Sigmoid colon (tissue), 7 donors: ENCODE measurements at places on chromosomes 7 and 10.

DNA sequence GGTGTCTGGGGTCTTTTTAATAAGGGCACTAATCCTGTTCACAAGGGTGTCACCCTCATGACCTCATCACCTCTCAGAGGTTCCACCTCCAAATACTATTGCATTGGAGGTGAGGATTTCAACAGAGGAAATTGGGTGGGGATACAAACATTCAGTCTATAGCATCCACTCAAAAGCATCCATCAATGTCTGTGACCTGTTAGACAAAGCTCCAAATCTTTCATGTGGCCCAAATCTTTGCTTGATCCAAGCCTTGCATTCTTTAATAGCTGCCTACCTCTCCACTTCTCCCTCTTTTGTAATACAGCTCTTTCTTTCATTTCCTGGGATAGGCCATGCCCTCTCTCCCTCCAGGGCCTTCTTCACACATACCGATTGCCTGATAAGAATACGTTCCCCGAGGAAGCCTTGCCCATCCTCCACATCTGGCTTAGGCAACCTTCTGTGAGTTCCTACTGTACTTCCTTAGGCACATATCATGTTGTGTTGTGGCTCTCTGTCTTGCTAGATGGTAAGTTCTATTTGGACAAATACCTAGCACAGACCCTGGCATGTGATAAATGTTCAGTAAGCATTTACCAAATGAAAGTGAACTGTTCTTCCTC lies 66.1 kb downstream of the CREM start:
- no peak overlapping the region for H3K4me3 ChIP-seq
- DNase-seq, result no peak
- no peaks in the 10 kb centered on the region for H3K27me3 ChIP-seq
- H3K4me1 ChIP-seq, result no peaks in the 10 kb centered on the region
- H3K27ac ChIP-seq, result peak overlapping the region; percentile 50

DNA sequence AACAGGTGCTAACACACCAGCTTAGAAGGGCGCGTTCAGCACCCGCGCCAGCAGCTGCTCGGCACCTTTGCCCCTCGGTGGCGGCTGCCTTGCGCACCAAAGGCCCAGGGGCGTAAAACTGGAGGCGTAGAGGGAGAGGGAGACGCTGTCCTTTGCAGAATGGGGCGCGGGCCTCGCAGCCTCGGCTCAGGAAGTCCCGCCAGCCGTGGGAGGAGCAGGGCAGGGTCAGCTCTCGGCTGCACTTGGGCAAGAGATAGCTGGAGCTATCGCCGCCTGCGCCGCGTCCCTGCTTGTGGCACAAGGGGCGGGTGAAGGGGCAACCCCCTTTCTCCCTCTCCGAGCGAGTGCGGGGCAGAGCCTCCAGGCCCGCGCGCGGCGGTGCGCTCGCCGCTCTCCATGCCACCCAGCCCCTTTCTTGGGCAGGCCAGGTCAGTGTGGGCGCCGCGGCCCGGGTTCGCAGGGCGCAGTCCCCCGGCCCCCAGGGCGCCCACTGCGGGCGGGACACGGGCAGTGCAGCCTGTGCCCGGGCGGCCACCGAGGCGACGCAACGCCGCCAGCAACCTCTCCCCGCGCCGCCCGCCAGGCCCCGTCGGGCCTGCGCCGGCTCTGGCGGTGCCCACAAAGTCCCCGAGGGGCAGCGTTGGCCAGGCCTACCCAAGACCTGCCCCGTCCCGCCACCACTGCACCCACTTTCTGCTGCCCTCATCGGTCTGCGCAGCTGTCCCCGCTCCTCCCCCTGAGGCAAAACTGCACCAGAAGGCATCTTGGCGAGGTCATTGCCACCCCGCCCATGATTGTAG lies 4.1 kb downstream of the NEUROD6 start:
- no peak for DNase-seq
- H3K4me3 ChIP-seq, result no peak overlapping the region
- H3K27me3 ChIP-seq, result no peaks in the 10 kb centered on the region
- no peaks in the 10 kb centered on the region for H3K36me3 ChIP-seq

- no peak for DNase-seq
- peaks cover 27% of the 10 kb centered on the region for H3K4me1 ChIP-seq
- H3K36me3 ChIP-seq, result no peaks in the 10 kb centered on the region
- no peak overlapping the region for H3K27ac ChIP-seq
- no peak overlapping the region for H3K4me3 ChIP-seq
Measured at GRCh38 chr7:30303312-30304039, 19.1 kb downstream of the ZNRF2 start.

- H3K27ac ChIP-seq, result peak overlapping the region; percentile 41
- peaks cover 37% of the 10 kb centered on the region for H3K4me1 ChIP-seq
- no peaks in the 10 kb centered on the region for H3K36me3 ChIP-seq
- no peak for DNase-seq
- no peaks in the 10 kb centered on the region for H3K27me3 ChIP-seq
Measured at GRCh38 chr10:50373821-50374501, 122.6 kb upstream of the ASAH2 start.

- no peak overlapping the region for H3K27ac ChIP-seq
- H3K27me3 ChIP-seq, result peaks cover 4% of the 10 kb centered on the region
- peak; percentile 25 for DNase-seq
- H3K4me1 ChIP-seq, result no peaks in the 10 kb centered on the region
- H3K4me3 ChIP-seq, result no peak overlapping the region
Measured at GRCh38 chr7:30659312-30659711, 22.9 kb downstream of the CRHR2 start.

DNA sequence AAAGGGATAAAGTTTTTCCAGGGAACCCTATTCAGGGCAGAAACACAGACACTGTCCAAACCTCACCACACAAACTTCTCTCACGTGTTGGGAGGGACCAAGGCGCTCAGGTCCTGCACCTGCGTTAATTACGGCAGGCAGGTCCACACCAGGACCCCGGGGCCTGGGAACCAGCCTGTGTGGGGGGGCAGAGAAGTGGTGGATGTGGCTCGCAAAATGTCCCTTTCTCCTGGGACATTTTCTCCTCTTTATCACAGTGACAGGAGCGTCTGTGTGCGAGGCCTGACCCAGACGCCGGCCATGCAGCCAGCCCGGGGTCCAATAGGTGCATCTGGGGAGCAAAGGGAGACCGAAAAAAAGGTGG lies 73.4 kb upstream of the ZNF722 start:
- no peaks in the 10 kb centered on the region for H3K36me3 ChIP-seq
- DNase-seq, result no peak
- no peaks in the 10 kb centered on the region for H3K27me3 ChIP-seq
- H3K4me3 ChIP-seq, result peak overlapping the region; percentile 73
- peak overlapping the region; percentile 78 for H3K27ac ChIP-seq

DNA sequence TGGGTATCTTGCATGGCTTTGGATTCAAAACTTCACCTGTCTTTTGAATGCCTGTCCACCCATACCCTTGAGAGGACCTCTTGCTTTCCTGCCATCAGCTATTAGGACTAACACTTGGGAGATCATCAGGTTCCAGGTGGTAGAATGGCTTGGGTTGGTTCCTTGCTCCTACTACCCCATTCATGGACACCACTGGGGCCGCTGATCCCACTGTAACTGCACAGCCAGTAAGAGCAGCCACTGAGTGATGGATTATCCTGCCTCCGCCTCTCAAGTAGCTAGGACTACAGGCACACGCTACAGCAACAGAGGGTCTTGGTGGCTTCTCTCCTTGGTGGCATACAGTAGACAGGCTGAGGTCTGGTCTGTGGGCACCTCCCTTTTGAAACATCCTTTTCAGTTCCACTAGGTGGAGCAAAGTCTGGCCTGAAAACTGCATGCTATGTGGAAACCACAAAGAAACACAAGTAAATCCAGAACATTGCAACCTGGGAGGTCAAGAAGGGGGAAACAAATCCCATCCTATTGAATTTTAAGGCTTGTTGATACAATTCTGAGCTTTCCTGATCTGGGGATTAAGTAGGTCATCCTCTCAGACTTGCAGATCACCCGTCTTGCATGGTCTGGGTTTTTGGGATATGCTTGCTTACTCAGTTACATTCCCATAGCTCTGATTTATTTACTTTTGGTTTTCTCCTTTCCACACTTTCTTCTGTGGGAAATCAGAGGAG lies 9.4 kb downstream of the WBP1L start:
- peak; percentile 78 for DNase-seq
- H3K4me3 ChIP-seq, result no peak overlapping the region

DNA sequence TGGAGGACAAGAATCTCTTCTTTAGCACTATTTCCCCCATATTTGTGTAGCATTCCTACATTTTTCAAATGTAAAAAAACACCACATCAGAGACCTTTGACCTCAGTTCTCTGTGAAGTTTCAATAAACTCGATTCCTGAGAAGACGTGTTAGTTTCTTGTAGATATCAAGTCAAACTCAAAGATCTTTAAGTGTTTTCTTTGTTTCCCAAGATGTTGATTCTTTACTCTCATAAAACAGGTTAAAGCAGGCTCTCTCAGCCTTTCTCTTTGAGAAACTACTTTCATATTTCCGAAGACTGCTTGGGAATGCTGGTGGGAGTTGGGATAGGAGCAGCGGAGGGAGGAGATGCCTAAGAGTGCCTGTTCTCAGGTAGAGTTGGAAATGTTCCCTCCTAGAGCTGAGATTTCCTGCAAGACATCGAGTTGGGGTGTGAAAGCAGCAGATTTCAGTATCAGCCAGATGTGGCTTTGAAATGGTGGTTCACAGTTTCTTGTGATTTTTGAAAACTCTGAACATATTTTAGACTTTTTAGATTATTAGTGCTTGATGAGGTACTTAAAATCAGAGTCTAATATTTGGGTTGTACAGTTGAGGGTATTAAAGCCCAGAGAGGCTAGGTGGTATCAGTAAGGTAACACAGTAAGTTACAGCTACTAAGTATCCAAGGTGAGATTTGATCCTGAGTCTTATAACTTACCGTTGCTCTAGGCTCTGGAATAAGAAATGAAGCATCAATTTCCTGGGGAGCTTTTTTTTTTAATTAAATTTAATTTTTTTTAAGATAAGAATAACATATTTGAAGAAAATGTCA lies 13.9 kb downstream of the ADK start:
- H3K4me3 ChIP-seq, result no peak overlapping the region
- no peak for DNase-seq
- no peaks in the 10 kb centered on the region for H3K36me3 ChIP-seq
- H3K27me3 ChIP-seq, result no peaks in the 10 kb centered on the region
- no peak overlapping the region for H3K27ac ChIP-seq
- no peaks in the 10 kb centered on the region for H3K4me1 ChIP-seq

DNA sequence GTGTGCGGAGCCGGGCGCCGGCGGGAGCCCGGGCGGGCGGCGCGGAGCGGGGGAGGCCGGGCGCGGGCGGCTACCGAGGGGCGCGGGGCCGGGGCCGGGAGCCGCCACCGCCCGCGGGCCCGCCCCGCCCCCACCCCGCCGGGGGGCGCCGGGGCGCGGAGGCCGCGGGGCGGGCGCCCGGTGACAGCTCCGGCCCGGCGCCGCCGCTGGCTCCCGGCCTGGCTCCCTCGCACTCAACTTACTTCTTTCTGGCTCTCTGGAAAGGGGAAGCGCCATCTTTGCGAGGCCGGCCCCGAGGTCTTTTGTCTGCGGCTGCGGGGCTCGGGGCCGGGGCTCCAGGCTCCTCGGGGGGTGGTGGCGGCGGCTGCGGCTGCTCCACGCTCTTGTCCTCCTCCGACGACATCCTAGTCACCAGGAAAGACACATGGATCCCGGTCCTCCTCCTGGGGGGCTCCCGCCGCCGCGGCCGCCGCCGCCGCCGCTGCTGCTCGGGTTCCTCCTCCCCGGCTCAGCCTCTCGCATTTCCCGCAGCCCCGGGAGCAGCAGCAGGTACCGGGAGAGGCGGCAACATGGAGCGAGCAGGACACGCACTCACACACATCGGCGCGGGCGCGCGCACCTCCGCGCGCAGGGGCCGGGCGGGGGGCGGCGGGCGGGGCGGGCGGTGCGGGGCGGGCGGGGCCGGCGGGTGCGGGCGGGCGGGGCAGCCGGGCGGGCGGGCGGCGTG lies at the start of gene KMT2C:
TSS of gene KMT2C (minus strand) at position 620 of the 727 bp plus-strand sequence. CDS start at position 403, 217 bp downstream.
- no peaks in the 10 kb centered on the region for H3K27me3 ChIP-seq
- H3K4me1 ChIP-seq, result peaks cover 34% of the 10 kb centered on the region
- peak within 1 kb of the TSS; percentile 100 for H3K27ac ChIP-seq
- DNase-seq, result peak; percentile 79
- no peaks in the 10 kb centered on the region for H3K36me3 ChIP-seq

DNA sequence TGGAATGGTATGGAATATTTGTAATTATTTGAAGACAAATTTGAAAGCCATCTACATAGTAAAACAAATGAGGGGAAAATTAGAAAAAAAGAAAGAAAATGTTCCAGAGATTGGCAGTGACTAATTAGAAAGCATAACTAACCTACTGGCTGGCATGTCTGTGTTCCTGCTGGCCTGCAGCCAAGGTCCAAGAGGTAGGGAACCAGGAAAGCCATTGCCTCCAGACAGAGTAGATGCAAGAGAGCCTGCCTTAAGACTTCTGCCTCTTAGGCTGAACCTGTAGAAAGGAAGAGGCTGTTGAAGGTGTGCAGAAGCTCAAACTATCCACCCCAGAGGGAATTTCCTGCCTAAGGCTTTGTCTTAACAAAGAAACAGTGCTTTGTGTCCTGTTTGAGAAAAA lies 982.0 kb downstream of the SORCS1 start:
- H3K27ac ChIP-seq, result no peak overlapping the region
- peaks cover 6% of the 10 kb centered on the region for H3K4me1 ChIP-seq
- no peak for DNase-seq
- H3K36me3 ChIP-seq, result no peaks in the 10 kb centered on the region
- no peaks in the 10 kb centered on the region for H3K27me3 ChIP-seq

GRCh38 chr7:158424011-158424410 lies 163.6 kb downstream of the PTPRN2 start:
- no peak overlapping the region for H3K27ac ChIP-seq
- peak; percentile 48 for DNase-seq
- no peaks in the 10 kb centered on the region for H3K4me1 ChIP-seq
- H3K4me3 ChIP-seq, result no peak overlapping the region

DNA sequence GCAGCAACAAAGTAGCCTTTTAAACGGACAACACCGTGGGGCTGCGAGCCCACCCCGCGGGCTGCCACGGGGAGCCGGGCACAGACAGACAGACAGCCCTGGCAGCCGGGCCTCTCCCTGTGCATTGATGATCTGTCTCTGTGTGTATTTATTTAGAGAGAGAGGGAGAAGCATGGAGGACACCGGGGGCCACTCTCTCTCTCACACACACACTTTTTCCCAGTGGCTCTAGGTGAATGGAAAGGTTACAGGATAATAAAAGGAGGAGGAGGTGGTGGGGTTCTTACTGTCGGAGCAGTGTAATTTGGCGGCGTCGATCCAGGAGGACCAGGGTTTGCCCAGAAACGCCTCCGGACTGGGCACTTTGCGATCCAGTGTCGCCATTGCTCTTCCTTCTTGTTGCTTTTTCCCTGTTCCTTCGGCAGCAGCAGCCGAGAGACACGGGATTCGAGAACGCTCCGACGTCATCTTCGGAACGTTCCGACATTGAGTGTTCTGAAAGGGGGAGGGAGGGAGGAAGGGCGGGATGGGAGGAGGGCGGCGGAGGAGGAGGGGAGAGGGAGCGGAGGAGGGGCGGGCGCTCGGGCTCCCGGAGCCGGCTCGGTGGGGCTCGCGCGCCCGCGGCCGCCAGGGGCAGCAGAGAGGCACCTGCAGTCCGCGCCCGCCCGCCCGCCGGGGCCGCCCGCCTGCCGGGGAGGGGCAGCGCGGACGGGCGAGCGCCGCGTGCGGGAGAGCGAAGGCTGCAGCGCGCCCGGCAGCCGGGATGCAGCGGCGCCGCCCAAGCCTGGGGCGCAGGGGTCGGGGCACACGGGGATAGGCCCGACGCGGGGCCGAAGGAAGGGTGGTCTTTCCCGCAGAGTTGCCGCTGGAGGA lies at the start of gene ATXN7L1:
TSS of gene ATXN7L1 (minus strand) at position 509 of the 873 bp plus-strand sequence. CDS start at position 468, 41 bp downstream.
- DNase-seq, result peak; percentile 98
- H3K27ac ChIP-seq, result peak within 1 kb of the TSS; percentile 80
- H3K4me1 ChIP-seq, result peaks cover 47% of the 10 kb centered on the region
- H3K4me3 ChIP-seq, result peak within 1 kb of the TSS; percentile 74
- H3K27me3 ChIP-seq, result no peaks in the 10 kb centered on the region
- H3K36me3 ChIP-seq, result no peaks in the 10 kb centered on the region
